CD4-positive, alpha-beta T cell treated with Interleukin-6 for 4 hours (primary cell): ENCODE measurements at places on chromosomes 3 and 15.

DNA sequence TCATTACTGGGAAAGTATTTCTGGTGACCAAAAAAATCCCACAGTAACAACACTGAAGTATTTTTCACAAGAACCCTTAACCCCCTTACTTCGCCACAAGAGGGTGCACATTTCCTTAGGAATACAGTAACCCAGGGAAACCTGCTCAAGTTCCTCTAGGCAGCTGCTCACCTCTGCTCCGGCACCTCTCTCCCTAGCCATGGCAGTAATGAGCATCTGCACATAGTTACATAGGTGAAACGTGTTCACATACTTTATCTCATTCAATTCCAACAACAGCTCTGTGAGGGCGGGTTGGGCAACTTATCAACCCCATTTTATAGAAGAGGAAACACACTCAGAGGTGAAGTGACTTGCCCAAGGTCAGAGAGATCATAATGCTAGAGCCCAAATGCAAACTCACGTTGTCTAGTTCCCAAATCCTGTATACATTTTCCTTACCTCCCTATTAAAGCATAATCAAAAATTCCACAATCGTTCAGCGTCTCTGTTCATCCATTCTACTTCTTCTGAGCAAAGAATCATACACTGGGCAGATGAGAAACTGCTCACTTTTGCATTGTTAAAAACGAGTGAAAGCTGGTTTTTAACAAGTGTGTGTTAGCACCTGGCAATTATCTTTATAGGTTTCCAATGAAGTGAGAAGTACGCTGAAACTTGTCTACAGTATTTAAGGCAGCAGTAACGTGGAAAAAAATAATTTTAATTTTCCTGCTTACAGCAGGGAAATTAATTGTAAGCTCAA, 90.7 kb downstream of the IGF2BP2 start:
- DNase-seq, result no peak

DNA sequence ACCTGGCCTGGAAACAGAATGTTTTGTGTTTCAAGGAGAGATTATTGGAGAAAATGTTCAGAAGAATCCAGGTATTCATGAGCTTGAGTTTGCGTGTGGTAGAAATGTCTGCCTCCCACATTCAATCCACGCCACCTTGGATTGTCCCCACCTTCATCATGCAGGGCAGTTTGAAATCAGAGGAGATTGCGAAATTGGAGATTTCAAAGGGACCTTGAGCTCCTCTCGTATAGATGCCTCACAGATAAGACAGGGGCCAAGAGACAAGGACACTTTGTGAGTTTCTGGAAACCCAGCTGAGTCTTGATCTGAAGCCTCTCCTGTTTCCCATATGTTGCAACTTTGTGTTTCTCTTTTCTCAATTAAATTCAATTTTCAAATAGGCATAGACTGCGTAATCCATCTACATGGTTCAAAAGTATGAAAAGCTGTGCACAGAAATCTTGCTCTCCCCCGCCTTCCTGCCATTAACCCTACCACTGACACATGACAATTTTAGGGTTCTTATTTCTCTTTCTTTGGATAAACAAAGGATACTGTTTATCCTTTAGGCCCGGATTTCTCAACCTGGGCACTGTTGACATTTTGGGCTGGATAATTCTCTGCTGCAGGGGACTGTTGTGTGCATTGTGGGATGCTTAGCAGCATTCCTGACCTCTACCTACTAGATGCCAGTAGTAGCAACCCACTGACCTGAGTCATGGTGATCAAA, 53.8 kb downstream of the CMTM8 start:
- no peak for DNase-seq

DNA sequence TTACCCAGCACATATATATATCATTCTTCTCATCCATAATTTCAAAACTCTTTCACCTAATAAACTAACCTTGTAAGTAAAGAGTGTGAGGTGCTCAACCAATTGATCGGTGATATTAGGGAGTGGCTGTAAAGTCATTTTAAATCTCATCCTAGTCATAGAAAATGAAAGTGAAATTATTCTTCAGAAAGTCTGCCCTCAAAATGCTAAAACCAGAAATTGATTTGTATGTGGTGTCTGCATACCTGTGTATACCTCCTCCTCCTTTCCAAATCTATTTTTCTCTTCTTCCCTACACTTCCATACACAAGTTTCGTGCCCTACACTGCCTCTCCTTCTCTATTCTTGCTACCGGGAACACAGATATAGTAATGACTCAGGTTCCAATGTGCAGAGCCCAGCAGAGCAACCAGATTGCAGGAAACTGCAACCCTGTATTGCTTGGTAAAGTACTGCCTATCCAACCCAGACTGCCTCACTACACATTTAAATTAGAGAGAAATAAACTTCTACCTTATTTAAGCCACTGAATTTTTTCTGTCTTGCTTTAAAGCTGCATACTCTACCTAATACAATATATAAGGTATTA, 7.4 kb upstream of the TBC1D5 start:
- DNase-seq, result peak; percentile 3

- DNase-seq, result no peak
Measured at GRCh38 chr3:28039829-28040228, 201.6 kb upstream of the CMC1 start.

DNA sequence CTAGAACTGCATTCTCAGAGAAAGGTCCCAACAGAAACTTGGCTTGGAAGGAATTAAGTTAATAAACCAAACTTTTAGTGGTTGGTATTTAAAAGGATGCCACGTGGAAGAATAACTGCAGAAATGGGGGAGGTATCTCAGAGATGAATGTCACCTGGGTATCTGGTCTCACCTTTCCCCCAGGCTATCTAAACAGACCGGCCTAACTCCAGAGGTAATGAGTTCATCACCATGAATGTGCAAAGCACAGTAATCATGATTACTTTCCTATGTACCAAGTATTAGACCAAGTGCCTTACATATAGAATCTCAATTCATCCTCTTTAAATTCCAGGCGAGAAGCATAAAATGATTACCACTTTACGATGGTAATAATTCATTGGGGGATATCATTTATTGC, 80.8 kb downstream of the FBN1 start:
- DNase-seq, result no peak

- DNase-seq, result no peak
Measured at GRCh38 chr15:34794590-34795206, 651 bp downstream of the ACTC1 start.

GRCh38 chr15:89364741-89365450, 30.3 kb upstream of the POLG start:
- no peak for DNase-seq

DNA sequence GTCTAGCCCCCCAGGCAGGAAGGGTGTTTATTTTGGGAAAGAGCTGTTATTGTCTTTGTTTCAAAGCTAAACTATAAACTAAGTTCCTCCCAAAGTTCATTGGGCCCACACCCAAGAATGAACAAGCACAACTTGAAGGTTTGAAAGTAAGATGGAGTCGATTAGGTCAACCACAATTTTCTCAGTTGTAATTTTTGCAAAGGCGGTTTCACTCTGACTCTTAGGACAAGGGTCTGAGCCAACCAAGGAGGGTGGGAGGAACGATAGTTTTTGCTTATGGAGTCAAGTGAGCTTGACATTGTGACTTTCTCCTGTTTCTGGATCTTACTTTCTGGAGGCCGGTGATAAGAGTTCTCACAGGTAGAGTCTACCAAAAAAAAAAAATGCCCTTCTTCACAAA, 5.8 kb upstream of the ZNF770 start:
- no peak for DNase-seq

DNA sequence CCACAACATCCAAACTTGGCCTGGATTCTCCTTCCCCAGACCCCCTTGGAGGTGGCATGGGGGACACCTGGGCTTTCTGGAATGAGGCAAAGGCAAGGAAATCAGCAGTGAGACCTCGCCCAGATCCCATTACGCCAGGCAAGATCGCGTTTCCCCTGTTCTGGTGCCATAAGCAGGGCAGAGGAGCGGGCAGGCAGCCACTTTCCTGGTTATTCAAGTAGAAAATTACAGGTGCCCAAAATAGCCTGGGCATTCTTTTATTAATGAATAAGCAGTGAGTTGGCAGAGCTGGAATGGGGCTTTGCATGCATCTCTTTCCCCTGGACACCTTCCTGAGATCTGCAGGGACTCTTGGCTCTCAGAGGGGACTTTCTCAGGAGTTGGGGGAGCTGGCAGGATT, 31.5 kb upstream of the FAM107A start:
- no peak for DNase-seq

DNA sequence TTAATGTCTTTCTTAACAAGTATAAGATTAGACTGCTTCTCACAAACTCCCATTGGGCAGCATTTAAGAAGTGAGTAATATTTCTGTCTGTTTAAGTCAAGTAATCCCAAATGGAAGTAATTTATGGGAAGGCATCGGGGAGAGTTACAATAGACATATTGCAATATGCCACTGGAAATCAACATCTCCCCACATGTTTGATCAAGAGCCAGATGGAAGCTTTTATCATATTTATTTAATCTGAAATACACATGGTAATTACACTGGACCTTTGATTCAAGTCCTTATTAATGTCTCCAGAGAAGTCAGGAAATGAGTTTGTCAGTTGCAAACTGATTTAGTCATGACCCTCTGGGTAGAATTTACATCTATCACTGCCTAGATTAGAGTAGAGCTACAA, 943.8 kb downstream of the VGLL3 start:
- DNase-seq, result no peak

- DNase-seq, result no peak
Measured at GRCh38 chr15:25773248-25773647, 89.9 kb downstream of the ATP10A start.

DNA sequence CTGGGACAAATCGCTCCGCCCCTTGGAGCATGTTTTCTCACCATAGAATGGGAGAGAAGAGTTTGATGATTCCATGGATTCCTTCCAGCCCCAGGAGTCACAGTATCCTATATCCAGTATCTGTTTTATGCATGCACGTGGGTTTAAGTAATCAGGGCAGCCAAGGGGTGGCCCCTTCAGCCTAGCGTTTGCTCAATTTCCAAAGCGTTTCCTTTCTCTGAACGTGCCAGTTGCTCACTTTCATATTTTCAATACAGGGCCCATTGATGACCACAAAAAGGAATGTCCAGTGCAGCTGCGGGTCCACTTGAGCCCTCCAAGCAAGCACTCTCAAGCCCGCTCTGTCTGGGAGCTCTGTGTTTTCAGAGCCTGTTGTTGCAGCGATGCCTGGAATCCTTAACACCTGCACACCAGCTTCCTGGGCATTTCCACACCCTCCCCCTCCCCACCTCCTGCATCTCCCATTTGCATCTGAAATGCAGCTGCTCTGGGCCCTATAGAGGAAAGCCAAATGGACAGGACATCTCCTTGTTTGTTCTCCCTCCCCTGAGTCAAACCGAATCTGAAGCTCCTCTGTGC, 164.3 kb upstream of the LPP start:
- no peak for DNase-seq

GRCh38 chr3:185532901-185533300, 19.5 kb downstream of the LIPH start:
- DNase-seq, result no peak

DNA sequence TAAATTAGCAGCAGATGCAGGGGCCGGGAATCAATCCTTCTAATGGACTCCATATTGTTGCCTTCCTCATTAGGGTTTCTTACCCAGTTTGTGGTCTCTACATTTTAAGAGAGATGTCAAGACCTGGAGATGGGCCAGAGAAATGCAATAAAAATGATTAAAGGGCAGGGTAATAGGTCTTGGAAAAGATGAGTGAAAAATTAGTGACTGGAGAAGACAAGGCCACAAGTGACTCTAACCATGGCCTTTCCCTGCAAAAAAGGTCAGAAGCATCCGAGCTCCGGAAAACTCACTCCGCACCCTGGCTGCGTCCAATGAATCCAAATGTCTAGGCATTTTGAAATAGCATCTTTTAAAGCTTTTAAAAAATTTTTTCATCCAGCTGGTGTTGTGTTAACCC, 152.8 kb downstream of the ARRDC4 start:
- DNase-seq, result no peak

DNA sequence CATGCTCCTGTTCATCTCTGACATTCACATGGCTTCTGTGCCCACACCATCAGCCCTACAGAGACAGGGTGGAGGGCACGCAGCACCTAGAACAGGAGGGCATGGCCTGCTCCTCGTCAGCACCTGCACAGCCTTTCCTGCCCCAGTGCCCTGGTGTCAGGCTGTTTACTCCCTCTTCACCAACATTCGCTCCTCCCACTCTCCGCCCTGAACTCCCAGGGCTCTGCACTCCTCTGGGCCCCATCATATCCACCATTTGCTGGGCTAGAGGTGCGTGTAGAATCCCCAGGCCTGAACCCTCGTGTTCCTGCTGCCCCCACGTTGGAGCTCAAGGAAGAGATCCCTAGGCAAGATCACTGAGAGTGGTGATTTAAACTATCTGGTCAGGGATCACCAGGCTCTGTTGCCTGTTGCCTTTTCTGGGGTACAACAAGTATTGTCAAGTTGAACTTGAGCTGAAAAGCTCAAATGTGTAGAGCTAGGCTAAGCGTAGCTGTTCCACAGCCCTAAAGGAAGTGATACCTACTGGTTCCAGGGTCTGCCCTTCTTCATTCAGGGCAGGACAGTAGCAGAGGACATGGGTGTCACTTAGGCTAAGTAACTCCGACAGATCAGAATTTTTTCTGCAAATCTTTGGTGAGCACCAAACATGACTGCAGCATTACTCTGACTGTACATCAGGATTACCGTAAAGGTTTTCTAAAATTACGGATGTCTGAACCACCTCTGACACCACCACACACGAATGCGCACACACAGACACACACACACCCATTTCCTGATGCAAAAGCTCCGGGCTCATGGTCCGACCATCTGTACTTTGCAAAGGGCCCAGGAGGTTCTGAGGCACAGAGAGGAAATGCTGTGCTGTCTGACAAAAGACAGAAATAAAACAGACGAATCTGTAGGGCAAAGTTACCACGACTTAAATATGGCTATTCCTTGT, 43.7 kb upstream of the GNB5 start:
- DNase-seq, result peak; percentile 68

GRCh38 chr3:108511490-108511889, 1.1 kb upstream of the MYH15 start:
- no peak for DNase-seq

DNA sequence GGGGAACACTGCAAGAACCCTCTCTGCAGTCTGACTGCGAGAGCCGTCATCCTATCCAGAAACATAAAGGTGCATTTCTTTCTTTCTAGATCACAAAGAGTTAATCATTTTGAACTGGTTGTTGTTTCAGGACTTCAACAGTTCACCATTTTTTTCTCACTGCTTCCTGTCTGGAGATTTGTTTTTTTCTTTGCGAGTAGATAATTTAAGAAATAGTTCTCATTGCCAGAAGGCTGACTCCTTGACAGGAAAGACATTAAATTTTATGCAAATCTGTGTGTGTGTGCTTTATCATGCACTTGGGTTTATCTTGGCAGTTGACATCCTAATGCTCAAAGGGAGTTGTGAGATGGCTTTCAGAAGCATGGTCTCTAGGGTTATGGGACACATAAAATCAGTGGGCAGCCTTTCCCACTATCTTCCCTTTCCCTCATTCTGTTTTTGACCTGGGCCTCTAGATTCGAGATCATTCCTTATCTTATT, 123.5 kb upstream of the TBL1XR1 start:
- DNase-seq, result no peak
